ENCODE measurements at places on chromosomes 5 and 9.

DNA sequence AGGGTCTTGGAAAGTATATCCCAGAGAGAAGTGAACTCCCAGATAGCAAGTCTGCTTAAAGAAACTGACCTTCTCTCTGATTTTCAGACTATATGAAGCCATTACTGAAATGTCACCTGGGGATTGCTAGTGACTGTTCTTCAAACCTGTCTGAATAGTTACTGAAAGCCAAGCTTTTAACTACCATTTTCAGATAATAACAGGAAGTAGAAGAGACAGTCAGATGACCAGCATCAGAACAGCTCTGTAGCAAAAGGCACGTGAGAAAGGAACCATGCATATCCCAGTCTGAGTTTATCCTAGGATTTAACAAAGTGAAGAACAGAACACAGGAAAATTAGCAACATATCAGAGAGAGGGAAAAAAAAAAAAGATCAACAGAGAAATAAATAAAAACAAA is 74.9 kb upstream of the SELENOP start:
- no peak for DNase-seq

DNA sequence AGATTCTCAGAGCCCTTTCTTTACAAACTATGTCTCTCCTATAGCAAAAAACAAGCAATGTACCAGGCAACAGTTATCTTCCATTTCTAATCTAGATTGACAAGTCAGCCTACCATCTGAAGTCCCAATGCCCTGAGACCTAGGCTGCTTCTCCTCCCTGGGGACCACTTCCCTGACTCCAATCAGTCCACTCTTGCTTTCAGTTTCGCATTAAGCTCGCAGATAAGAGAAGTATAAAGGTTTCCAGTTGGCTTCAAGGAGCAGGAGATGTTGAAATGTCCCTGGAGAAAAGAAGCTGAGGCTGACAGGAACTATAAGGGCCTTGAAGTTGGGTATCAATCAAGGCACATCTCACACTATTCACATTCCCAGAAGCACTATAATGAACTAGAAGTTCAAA is 32.3 kb downstream of the ERP44 start:
- DNase-seq = no peak

- no peak for DNase-seq
Observed at GRCh38 chr9:90647843-90648242, 5.2 kb upstream of the DIRAS2 start.

GRCh38 chr5:33997331-33997983 is 10.4 kb downstream of the AMACR start:
- DNase-seq = peak; percentile 65

DNA sequence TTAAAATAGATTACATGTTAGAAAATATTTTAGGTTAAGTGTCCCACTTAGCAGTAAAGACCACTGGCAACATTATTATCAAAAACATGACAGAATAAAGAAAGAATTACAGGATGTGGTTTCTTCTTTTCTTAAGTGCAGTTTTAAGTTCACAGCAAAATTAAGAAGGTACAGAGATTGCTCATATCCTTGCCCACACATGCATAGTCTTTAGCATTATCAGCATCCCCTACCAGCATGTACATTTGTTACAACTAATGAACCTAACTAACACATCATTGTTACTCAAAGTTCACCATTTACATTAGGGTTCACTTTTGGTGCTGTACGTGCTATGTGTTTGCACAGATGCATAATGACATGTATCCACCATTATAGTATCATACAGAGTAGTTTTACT is 837.7 kb upstream of the CDH9 start:
- DNase-seq = no peak

DNA sequence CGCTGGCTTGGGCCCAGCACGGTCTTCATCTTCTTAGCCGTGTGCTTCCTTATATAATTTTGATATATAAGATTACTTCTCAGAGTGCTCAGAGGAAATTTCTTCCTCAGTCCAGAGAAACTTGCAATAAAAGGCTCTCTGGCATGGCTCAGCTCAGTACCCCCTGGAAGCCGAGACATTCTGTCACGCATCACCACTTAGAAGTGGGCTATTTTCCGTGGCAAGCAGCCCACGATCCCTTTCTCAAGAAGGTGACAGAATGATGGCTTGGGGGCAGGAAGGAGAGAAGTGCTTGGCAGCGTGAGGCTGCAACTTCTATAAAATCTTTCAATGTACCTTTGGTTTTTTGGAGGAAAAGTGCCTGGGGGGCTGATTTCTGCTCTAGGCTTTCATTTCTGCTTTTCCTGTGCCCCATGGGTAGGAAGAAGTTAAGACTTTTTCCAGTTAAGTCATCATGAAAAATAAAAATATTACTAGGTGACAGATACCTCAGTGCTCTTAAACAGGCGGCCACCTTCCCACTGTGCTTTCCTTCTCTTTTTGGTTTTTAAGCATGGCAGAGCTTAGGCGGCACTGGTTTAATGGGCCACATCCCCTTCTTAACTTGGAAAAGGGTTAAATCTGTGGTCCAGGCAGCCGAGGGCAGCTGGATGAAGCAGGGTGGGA is 104.6 kb downstream of the MVB12B start:
- no peak for DNase-seq

All from fibroblast of skin of left quadriceps (primary cell).